CD8-positive, alpha-beta memory T cell (primary cell): ENCODE measurements at places on chromosomes 7 and 10. TPM values are rescaled to one million over a fixed set of nuclear protein-coding genes. Genes with fewer than 3 reads are reported as not detected.
A peak's percentile ranks its signal among the peaks of the same experiment; 100 is the strongest.

GRCh38 chr10:88908194-88908593, 28.1 kb downstream of the STAMBPL1 start:
- H3K4me3 ChIP-seq = no peak overlapping the region
- DNase-seq = no peak
- no peaks in the 10 kb centered on the region for H3K27me3 ChIP-seq
- H3K36me3 ChIP-seq = peaks cover 40% of the 10 kb centered on the region
- no peak overlapping the region for H3K27ac ChIP-seq
- H3K4me1 ChIP-seq = no peaks in the 10 kb centered on the region

GRCh38 chr7:12941512-12941911, 254.1 kb downstream of the ARL4A start:
- no peak overlapping the region for H3K4me3 ChIP-seq
- H3K4me1 ChIP-seq = no peaks in the 10 kb centered on the region
- no peak overlapping the region for H3K27ac ChIP-seq
- H3K27me3 ChIP-seq = no peaks in the 10 kb centered on the region

DNA sequence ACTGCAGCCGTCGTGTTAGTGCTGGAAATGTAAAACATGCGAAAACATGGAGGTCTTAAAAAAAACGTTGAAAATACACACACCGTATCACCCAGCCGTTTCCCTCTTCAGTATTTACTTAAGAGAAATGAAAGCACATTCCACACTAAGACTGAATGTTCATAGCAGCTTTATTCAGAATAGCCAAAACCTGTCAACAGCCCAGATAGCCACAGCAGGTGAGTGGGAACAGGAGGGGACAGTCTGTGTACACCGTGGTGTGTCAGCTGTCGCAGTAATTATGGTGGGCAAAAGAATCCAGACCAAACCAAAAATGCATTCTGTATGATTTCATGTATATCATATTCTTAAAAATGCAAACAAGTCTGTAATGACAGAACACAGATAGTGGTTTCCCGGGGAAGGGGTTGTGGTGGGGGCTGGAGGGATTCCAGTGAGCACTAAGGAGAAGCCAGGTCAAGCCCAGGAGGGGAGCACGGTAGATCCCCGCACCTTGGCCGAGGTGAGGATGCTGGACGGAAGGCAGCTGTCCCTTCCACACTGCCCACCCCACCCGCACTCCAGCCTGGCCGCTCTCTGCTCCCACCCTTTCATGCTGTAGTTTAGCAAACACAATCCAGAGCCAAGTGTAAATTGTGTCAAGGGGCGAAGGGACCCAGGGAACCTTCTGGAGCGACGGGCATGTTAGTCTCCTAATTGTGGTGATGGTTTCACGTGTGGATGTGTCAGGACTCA, 123.6 kb downstream of the NKX6-2 start:
- H3K4me3 ChIP-seq = no peak overlapping the region
- H3K27ac ChIP-seq = no peak overlapping the region
- no peaks in the 10 kb centered on the region for H3K36me3 ChIP-seq
- H3K27me3 ChIP-seq = no peaks in the 10 kb centered on the region

DNA sequence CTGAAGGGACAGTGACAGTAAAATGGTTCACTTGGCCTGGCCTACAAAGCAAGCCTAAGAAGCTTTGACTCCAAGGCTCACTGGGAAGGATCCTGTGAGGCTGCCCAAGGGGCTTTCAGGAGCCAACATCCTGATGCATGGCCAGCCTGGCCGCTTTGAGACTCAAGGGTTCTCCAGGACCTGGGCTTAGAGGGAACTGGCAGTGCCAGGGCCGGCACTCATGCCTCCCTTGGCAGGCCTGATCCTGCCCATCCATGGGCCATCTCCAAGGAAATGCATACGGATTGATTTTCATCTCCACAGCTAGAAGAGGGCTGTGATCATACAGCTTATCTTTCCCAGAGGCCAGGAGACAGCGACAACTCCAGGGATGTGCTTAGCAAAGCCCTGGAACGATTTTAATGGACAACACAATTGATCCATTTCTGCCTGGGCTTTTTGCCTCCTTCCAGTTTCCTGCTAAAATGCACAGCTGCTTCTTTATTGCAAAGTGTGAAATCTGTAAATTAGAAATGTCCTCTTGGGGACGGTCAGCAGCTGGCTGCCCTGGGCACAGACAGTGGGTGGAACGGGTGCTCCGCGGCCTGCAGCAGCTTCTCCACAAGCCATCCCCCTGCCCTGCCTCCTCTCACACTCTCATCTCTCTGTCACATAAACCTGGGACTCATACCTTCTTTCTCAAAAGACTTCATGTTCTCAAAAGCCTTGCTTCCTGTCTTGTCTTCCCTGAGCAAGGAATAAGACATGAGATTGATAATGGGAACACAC, 288.5 kb downstream of the GRID1 start:
- DNase-seq = no peak
- no peaks in the 10 kb centered on the region for H3K4me1 ChIP-seq
- peak overlapping the region; percentile 12 for H3K27ac ChIP-seq
- H3K36me3 ChIP-seq = no peaks in the 10 kb centered on the region
- H3K4me3 ChIP-seq = no peak overlapping the region
- no peaks in the 10 kb centered on the region for H3K27me3 ChIP-seq

- peaks cover 18% of the 10 kb centered on the region for H3K4me1 ChIP-seq
- no peak within 1 kb of the TSS for H3K27ac ChIP-seq
- no peaks in the 10 kb centered on the region for H3K36me3 ChIP-seq
- no peaks in the 10 kb centered on the region for H3K27me3 ChIP-seq
These were observed at the start of gene ATG9B for GRCh38 chr7:151024435-151025056. ATG9B (minus strand) TSS chr7:151024494; CDS start chr7:151024423, 71 bp downstream.

GRCh38 chr7:41830271-41830670, 127.4 kb upstream of the INHBA start:
- no peaks in the 10 kb centered on the region for H3K36me3 ChIP-seq
- no peaks in the 10 kb centered on the region for H3K27me3 ChIP-seq
- H3K4me3 ChIP-seq = no peak overlapping the region
- H3K27ac ChIP-seq = no peak overlapping the region

GRCh38 chr10:2887391-2888070, 179.8 kb upstream of the PFKP start:
- H3K4me1 ChIP-seq = no peaks in the 10 kb centered on the region
- H3K27ac ChIP-seq = no peak overlapping the region
- no peak overlapping the region for H3K4me3 ChIP-seq
- no peaks in the 10 kb centered on the region for H3K27me3 ChIP-seq
- H3K36me3 ChIP-seq = no peaks in the 10 kb centered on the region

GRCh38 chr7:44223362-44224079, 22.7 kb downstream of the YKT6 start:
- no peaks in the 10 kb centered on the region for H3K4me1 ChIP-seq
- no peaks in the 10 kb centered on the region for H3K36me3 ChIP-seq
- DNase-seq = no peak
- no peak overlapping the region for H3K4me3 ChIP-seq
- no peaks in the 10 kb centered on the region for H3K27me3 ChIP-seq
- no peak overlapping the region for H3K27ac ChIP-seq

DNA sequence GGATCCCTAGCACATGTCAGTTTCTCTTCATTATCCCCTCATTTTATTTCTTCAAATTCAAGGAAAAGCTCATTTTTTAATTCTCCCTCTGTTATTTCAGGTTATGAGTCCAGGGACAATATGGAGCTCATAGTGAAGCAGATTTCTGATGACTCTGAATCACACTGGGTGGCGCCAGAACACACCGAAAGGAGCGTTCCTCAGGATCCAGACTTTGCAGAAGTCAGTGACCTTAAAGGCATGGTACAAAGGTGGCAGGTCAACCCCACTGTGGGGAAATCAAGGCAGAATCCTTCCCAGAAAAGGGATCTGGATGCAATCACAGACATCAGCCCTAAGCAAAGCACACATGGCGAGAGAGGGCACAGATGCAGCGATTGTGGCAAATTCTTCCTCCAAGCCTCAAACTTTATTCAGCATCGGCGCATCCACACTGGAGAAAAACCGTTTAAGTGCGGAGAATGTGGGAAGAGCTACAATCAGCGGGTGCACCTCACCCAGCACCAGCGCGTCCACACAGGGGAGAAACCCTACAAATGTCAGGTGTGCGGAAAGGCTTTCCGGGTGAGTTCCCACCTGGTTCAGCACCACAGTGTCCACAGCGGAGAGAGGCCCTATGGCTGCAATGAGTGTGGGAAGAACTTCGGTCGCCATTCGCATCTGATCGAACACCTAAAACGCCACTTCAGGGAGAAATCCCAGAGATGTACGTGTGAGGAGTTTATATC, 21.4 kb downstream of the ZKSCAN5 start:
- no peak overlapping the region for H3K4me3 ChIP-seq
- DNase-seq = no peak
- H3K27ac ChIP-seq = no peak overlapping the region
- H3K36me3 ChIP-seq = peaks cover 8% of the 10 kb centered on the region
- no peaks in the 10 kb centered on the region for H3K27me3 ChIP-seq
- no peaks in the 10 kb centered on the region for H3K4me1 ChIP-seq

- H3K27ac ChIP-seq = no peak overlapping the region
- H3K36me3 ChIP-seq = no peaks in the 10 kb centered on the region
- H3K27me3 ChIP-seq = no peaks in the 10 kb centered on the region
- no peak overlapping the region for H3K4me3 ChIP-seq
- DNase-seq = no peak
These were observed 66.7 kb downstream of the ST7 start for GRCh38 chr7:117019786-117020590.

GRCh38 chr10:84447701-84448400, 119.5 kb downstream of the CCSER2 start:
- H3K4me1 ChIP-seq = no peaks in the 10 kb centered on the region
- no peak overlapping the region for H3K27ac ChIP-seq
- H3K4me3 ChIP-seq = no peak overlapping the region
- H3K36me3 ChIP-seq = no peaks in the 10 kb centered on the region
- no peaks in the 10 kb centered on the region for H3K27me3 ChIP-seq

DNA sequence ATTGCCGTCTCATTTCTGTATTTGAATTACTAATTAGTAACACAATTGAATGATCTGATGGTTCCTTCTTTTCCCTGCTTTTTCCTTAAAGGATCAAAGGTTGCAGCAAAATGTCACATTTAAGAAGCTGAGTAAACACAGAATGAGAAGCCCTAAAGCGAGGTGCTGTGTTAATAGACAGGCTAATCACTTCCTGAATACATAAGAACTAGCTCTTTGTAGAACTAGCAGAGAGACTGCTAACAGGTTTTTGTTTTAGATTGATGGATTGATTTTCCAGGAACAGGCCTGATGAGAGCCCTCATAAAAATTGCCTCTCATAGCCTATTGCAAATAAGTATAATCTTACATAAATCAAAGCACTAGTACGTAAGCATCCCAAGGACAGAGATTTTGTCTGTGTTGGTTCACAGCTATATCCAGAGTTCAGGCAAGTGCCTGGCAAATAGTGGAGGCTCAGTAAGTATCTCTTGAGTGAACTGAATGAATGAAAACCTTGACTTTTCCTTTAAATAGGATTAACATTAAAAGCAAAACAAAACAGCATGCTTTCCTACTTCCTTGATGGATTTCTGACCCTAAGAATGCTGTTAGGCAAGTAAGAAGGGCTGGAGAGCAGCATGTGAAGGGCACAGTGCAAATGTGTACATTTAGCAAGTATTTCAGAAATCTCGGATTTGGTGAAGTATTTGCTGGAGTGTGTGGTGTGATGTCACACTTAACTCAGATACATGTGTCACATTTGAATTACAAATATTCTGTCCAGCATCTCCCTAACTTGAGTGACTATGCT, 3.3 kb downstream of the TMEM229A start:
- no peaks in the 10 kb centered on the region for H3K36me3 ChIP-seq
- no peak overlapping the region for H3K27ac ChIP-seq
- H3K4me3 ChIP-seq = no peak overlapping the region
- H3K4me1 ChIP-seq = no peaks in the 10 kb centered on the region
- no peaks in the 10 kb centered on the region for H3K27me3 ChIP-seq
- DNase-seq = no peak

DNA sequence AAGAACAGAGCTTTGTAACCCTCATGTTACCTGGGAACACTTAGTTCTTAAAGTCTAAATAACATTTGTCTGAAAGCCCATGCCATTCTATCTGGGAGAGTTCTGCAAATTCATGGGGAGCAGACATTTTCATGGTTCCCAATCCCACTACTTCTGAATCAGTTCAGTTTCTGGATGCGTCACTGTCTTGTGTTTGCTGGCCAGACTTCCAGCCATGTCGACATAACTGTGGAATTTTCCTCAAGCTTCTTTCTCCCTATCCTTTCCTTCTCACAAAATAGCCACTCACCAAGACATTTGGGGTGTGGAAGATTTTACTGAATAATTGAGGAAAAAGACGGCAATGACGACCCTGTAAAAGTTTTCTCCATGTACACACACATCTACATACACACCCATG, 272.5 kb downstream of the NEBL start:
- no peak for DNase-seq
- no peak overlapping the region for H3K4me3 ChIP-seq
- no peaks in the 10 kb centered on the region for H3K4me1 ChIP-seq
- no peak overlapping the region for H3K27ac ChIP-seq
- H3K27me3 ChIP-seq = no peaks in the 10 kb centered on the region

DNA sequence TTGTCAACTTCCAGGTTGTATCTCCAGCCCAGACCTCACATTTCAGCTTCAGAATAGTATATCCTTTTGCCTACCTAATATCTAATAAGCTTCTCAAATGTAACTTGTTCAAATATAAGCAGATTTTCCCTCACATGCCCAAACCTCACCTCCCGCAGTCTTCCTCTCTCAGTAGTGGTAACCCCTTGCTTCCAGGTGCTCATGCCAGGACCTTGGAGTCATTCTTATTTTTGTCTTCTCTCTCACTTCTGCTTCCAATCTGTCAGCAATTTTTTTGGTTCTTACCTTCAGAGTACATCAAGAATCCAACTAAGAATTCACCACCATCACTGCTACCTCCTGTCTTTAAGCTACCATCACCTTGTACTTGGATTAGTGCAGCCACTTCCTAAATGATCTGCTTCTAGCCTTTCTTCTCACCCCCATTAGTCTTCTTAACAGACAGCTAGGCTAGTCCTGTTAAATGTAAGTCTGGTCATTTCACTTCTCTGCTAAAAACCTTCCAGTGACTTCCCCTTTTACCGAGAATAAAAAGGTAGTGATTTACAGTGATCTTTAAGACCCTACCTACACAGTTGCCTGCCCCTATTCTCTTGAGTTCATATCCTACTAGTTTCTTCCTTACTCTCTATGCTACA, 14.0 kb downstream of the ANKIB1 start:
- H3K4me3 ChIP-seq = no peak overlapping the region
- no peaks in the 10 kb centered on the region for H3K36me3 ChIP-seq
- no peaks in the 10 kb centered on the region for H3K27me3 ChIP-seq
- no peak overlapping the region for H3K27ac ChIP-seq
- H3K4me1 ChIP-seq = no peaks in the 10 kb centered on the region

DNA sequence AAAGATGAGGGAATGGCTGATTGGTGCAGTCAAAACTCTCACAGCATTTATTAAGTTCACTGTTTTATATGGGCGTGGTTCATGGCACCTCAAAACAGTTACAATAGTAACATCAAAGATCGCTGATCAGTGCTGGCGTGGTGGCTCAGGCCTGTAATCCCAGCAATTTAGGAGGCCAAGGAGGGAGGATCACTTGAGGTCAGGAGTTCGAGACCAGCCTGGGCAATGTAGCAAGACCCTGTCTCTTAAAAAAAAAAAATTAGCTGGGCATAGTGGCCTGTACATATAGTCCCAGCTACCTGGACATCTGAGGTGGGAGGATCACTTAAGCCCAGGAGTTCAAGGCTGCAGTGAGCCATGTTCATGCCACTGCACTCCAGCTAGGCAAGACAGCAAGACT, 48.5 kb downstream of the KLHDC10 start:
- H3K27ac ChIP-seq = no peak overlapping the region
- H3K27me3 ChIP-seq = no peaks in the 10 kb centered on the region
- DNase-seq = no peak
- peaks cover 21% of the 10 kb centered on the region for H3K36me3 ChIP-seq
- H3K4me1 ChIP-seq = no peaks in the 10 kb centered on the region

OR2A7 gene
- total RNA-seq = 1.7 TPM

HMX2 gene
- total RNA-seq = not detected

C10orf105 gene
- total RNA-seq = 0.04 TPM

RADIL gene
- total RNA-seq = 0.20 TPM

CLDN4 gene
- total RNA-seq = 0.15 TPM

GDI2 gene
- 311 TPM for total RNA-seq
